ENCODE measurements at places on chromosomes 5 and 9. TPM values are rescaled to one million over a fixed set of nuclear protein-coding genes. Genes with fewer than 3 reads are reported as not detected.

DNA sequence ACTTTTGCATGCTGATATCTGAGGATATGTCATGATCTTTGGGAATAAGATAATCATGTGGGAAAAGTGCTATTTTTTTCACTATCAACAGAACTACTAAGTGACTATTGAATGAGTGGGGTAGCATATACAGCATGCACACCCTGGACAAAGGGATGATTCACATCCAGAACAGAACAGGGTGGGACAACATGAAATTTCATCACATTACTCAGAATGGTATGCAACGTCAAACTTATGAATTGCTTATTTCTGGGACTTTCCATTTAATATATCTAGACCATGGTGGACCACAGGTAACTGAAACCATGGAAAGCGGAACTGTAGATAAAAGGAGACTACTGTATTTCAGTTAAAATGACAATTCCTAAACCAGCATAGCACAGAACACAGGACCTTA, 370.0 kb downstream of the HINT1 start:
- no peak for DNase-seq

GRCh38 chr9:133453651-133454050, 6.1 kb upstream of the CACFD1 start:
- DNase-seq = no peak

DNA sequence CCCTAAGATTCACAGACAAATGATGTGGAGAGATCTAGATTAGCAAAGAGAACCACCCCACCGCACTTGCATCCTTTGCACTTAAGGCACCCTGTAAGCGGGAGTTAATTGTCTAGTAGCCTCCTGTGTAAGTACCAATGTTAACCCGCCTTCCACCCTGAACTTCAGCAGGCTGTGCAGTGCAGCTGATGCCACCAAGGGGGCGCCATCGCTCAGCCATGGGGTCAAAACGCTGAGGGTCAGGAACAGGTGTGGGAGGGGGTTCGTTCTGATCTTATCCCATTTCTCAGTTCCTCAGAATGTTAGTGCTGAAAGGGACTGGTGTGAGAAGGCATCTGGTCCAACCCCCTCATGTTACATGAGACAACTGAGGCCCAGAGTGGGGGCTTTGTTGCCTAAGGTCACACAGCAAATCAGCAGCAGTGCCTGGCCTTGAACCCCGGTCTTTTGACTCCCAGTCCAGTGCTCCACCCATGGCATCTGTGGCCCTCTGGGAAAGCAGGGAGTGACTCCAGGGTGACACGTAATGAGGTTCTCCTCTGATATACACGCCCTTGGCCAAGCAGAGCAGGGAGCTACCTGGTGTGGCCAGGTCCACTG, 57.3 kb downstream of the CYFIP2 start:
- no peak for DNase-seq

GRCh38 chr9:4984171-4984620, 876 bp upstream of the JAK2 start:
- DNase-seq = no peak

- DNase-seq = no peak
Observed at GRCh38 chr9:131554087-131554842, 8.9 kb downstream of the PRRT1B start.

DNA sequence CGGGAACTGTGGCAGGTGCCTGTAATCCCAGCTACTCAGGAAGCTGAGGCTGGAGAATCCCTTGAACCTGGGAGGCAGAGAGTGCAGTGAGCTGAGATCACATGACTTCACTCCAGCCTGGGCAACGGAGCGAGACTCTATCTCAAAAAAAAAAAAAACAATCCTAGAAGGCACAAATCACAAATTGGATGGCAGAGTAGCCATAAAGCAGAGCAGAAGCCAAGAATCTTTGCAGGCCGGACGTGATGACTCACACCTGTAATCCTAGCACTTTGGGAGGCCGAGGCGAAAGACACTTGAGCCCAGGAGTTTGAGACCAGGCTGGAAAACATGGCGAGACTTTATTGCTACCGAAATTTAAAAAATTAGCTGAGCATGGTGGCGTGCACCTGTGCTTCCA, 9.2 kb upstream of the FUBP3 start:
- no peak for DNase-seq

GRCh38 chr5:11946317-11946716, 42.1 kb upstream of the CTNND2 start:
- no peak for DNase-seq

DNA sequence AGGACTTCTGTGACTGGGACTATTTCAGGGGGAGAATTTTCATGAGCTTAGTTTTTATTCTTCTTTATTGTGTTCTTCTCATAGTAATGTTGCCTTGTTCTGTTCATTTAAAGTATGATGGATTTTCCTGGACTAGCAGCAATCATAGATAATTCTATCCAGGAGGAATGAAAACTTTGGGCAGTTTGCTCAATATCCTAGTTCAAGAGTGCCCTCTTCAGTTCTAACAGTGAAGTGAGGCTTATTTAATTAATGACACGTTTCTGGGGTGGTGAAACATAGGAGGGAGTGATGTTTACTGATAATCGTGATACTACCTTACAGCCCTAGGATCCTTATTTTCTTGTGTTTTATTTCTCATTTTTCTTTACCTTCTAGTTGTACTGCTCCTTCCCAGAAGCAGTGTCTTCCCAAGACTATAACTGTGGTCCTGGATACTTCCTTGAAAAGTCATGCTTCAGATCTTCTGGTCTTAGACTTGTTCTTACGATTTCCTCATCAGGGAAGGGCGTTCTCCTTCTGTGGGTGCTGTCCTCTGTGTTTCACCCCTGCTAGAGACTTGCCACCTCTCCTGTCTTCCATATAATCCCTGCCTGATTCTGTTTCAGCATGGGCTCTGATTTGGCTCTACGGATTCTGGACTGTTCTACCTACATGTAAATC, 57.4 kb downstream of the CFAP95 start:
- DNase-seq = no peak

- DNase-seq = no peak
Observed at GRCh38 chr9:89902450-89903140, 297.8 kb downstream of the GADD45G start.

GRCh38 chr9:99745085-99745484, 76.6 kb upstream of the NR4A3 start:
- no peak for DNase-seq

DNA sequence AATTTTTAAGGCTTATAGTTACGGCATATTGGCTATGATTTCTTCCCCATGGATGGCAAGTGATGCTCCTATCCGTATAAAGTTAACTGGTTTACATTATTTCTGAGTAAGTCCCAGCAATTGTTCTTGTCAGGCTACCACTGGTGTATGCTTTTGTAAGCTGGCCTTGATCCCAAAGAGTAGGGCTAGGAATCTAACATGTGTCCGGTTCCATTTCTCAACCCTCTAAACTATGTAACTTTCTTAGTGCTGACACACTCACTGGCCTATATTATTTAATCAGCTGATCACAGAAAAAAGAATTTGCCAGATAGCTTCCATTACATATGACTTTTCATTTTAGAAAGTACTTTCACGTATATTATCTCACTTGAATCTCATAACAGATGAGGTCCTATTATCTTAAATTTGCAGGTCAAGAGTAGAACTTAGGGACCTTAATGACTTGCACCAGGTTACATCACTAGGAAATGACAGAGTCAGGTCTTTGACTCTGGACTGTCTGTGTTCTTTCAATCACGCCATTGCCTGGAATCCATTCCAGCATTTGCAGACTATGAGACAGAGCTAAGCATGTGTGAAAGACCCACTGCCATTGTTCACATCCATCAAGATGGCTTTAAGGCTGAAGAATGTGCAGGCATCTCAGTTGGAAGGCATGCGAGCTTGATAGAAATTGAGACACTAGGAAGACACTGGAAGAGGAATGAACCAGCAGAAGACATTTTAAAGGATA, 362.9 kb downstream of the ARRDC3 start:
- no peak for DNase-seq

- DNase-seq = no peak
Observed at GRCh38 chr9:124442379-124442778, 7.9 kb upstream of the ADGRD2 start.

GRCh38 chr5:107736638-107737037, 65.9 kb upstream of the EFNA5 start:
- DNase-seq = no peak

DNA sequence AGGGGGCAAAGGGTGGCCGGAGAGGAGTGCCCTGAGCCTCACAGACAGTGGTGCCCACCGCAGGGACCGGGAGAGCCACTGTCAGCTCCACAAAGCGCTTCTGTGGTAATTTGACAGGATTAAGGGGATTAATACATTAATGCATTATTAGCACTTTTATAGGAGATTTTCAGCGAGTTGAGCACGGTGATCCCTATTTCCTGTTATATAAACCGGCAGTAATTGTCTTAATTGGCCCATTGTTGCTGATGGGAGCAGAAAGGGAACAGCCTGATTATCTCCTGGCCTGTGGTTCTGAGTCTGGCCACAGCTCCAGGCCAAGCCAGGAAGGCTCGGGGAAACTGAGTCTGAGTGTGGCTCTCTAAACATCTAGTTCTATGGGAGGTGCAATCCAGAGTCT, 423.6 kb downstream of the CDK5RAP2 start:
- no peak for DNase-seq

- DNase-seq = peak; percentile 76
Observed at GRCh38 chr5:159915904-159916840, at the start of gene ADRA1B. ADRA1B (plus strand) TSS chr5:159916482; CDS start chr5:159916906, 424 bp downstream.

GRCh38 chr5:6480133-6481051, 31.7 kb downstream of the UBE2QL1 start:
- DNase-seq = no peak

DNA sequence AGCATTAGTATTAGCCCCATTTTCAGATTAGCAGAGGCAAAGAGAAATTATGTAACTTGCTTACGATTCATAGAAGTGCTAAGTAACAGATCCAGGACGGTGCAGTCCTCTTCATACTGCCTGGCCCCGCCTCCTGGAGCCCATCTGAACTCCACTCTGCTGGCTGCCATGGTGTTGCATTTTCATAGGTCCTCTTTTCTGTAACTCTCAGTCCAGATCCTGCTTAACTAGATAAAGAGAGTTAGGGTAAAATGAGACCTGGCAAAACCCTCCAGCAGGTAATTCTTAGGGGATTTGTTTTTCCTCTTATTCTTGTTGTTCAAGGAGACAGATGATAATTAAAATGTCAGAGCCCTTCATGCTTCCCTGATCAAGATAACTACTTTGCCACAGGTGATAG, 135.1 kb upstream of the EFNA5 start:
- no peak for DNase-seq

GRCh38 chr9:35180801-35181200, 19.0 kb downstream of the UNC13B start:
- no peak for DNase-seq

GRCh38 chr5:159324102-159324755, 6.1 kb downstream of the IL12B start:
- no peak for DNase-seq

GRCh38 chr9:87655731-87656130, 70.2 kb upstream of the CTSL start:
- DNase-seq = no peak

DNA sequence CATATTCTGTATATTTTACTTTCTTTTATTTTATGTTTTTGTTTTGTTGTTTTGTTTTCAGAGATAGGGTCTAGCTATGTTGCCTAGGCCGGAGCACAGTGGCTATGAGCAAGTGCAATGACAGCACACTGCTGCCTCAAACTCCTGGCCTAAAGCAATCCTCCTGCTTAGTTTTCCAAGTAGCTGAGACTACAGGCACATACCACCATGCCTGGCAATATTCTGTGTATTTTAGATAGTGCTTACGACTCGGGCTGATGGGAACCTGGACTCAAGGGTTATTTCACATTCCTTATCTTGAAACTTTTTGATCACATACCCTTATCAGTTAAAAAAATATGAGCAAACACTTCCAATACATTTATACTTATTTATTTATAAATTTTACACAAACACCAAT, 119.0 kb upstream of the STARD4 start:
- no peak for DNase-seq

- DNase-seq = no peak
Observed at GRCh38 chr5:17184588-17184987, 32.8 kb upstream of the BASP1 start.

DNA sequence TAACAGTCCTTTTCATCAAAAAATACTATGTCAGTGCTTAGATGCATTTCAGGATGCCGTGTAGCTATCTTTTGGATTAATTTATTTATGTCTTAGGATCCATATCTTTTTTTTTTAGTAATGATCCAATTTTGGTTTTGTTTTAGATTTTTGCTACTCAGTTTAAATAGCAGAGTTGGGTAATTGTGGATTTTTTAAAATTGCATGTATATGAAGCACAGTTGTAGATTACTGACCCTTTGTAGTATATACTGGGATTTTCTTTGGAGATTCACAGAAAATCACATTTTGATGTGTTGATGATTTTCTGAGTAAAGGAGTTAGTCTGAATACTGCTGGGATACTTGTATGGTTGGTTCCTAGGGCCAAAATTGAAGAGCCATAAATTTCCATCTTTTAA, 111.8 kb downstream of the NIPBL start:
- DNase-seq = no peak

GRCh38 chr5:66981266-66982055, 215.1 kb downstream of the CD180 start:
- DNase-seq = no peak

- DNase-seq = no peak
Observed at GRCh38 chr5:97636766-97637165, 453.7 kb upstream of the RIOK2 start.

DNA sequence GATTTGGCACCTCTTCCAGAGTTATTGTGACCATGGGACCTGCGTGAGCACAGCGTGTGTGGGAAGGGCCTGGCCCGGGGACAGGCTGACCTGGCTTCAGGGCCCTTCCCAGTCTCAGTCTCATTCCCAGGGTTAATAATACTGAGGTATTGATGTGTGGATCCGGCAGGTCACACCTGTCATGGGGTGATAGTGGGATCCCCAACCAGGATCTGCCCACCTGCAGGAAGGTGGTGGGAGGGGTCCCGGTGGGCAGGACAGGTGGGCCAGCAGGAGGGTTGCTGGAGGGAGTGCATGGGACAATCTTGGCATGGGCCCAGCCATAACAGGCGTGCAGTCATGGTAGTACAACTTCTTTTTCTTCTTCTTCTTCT, 55.4 kb downstream of the COL15A1 start:
- DNase-seq = no peak

The TSLP gene
- 0.27 TPM for total RNA-seq

The MLANA gene
- total RNA-seq = not detected

The GDNF gene
- 1.4 TPM for total RNA-seq

The EMB gene
- 5.1 TPM for total RNA-seq

The LHX6 gene
- total RNA-seq = 1.4 TPM

The FOXD1 gene
- not detected for total RNA-seq

The CTSL gene
- 77.0 TPM for total RNA-seq
